ENCODE measurements at places on chromosomes 12 and 14. TPM values are rescaled to one million over a fixed set of nuclear protein-coding genes. Genes with fewer than 3 reads are reported as not detected.

FOS gene
- total RNA-seq: 59.6 TPM

BBOF1 gene
- total RNA-seq: 2.4 TPM

CCT2 gene
- 297 TPM for total RNA-seq

DNA sequence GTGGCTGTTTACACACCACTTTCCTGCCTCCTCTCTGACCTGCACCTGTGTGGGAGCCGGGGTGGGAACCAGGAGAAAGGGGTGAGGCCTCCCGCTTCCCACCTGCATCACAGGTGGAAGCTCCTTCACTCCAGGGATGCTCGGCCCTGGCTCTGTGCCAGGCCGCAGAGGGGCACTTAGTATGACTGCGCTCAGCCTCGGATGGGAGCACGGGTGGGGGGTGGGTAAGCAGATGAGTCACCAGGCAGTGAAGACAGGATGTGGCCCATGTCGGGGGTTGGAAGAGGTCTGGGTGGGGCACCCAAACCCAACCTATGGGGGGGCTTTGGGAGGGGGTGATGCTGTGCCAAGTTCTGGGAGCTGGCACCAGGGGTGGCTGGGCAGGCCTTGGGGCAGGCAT is 7.4 kb upstream of the CYP46A1 start:
- DNase-seq: no peak

Data from foreskin keratinocyte (primary cell).